Activated CD8-positive, alpha-beta memory T cell treated with anti-CD3 and anti-CD28 coated beads, Interleukin-2, amount 10 ng/mL, durations not matched to agents 7 days and 5 days (primary cell): ENCODE measurements at places on chromosomes 6 and 20. TPM values are rescaled to one million over a fixed set of nuclear protein-coding genes. Genes with fewer than 3 reads are reported as not detected.

- H3K36me3 ChIP-seq: no peaks in the 10 kb centered on the region
- H3K27ac ChIP-seq: no peak overlapping the region
- H3K4me3 ChIP-seq: no peak overlapping the region
Observed at GRCh38 chr6:118171852-118172251, 264.8 kb downstream of the SLC35F1 start.

GRCh38 chr6:88454658-88455057, 288.5 kb upstream of the CNR1 start:
- peaks cover 12% of the 10 kb centered on the region for H3K27me3 ChIP-seq
- H3K36me3 ChIP-seq: no peaks in the 10 kb centered on the region
- DNase-seq: no peak

- no peaks in the 10 kb centered on the region for H3K27me3 ChIP-seq
- H3K27ac ChIP-seq: no peak overlapping the region
- H3K4me1 ChIP-seq: no peaks in the 10 kb centered on the region
- H3K4me3 ChIP-seq: no peak overlapping the region
Observed at GRCh38 chr20:8860011-8860495, 208.8 kb upstream of the PLCB4 start.

DNA sequence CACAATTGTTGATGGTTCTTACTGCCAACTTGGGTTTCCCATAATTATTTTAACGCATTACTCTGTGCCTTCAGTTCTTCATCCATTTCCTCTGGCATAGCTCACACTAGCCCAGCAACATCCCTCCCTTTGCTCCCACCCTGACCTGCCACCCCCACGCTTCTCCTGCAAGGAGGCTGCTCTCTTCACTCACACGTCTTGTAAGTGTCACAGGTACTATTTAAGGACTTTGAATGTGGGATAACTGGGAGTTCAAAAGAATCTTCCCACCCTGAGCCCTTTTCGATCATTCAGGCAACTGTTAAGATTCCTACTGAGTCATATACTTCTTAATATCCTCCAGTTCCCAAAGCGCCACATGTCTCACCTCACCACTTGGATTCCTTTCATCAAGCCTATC, 95.4 kb downstream of the PXDC1 start:
- no peaks in the 10 kb centered on the region for H3K36me3 ChIP-seq
- H3K4me1 ChIP-seq: no peaks in the 10 kb centered on the region
- H3K27me3 ChIP-seq: peaks cover 5% of the 10 kb centered on the region
- no peak for DNase-seq
- H3K4me3 ChIP-seq: no peak overlapping the region
- H3K27ac ChIP-seq: no peak overlapping the region

- H3K4me3 ChIP-seq: no peak overlapping the region
- peaks cover 3% of the 10 kb centered on the region for H3K27me3 ChIP-seq
- no peaks in the 10 kb centered on the region for H3K4me1 ChIP-seq
- H3K27ac ChIP-seq: no peak overlapping the region
- H3K36me3 ChIP-seq: no peaks in the 10 kb centered on the region
Observed at GRCh38 chr20:48064929-48065328, 279.6 kb upstream of the SULF2 start.

DNA sequence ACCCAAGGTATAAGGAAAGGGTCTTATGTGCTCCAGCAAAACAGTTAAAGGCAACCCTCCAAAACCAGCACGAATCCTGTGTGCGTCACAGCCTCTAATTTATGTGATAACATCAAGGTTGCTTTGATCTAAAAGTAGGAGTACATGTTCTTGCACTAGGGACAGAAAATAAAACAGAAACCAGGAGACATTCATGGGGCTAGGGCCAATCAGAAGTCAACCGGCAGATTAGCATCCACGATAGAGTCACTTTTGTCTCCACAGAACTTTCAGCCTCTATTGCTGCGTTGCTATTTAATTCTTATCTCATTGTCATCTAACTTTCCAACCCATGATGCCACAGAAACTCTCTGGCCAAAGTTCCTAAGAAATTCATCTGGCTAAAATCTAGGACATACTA, 178.8 kb upstream of the PTCHD4 start:
- H3K27ac ChIP-seq: no peak overlapping the region
- no peak for DNase-seq
- H3K4me1 ChIP-seq: no peaks in the 10 kb centered on the region
- no peaks in the 10 kb centered on the region for H3K36me3 ChIP-seq
- no peaks in the 10 kb centered on the region for H3K27me3 ChIP-seq

DNA sequence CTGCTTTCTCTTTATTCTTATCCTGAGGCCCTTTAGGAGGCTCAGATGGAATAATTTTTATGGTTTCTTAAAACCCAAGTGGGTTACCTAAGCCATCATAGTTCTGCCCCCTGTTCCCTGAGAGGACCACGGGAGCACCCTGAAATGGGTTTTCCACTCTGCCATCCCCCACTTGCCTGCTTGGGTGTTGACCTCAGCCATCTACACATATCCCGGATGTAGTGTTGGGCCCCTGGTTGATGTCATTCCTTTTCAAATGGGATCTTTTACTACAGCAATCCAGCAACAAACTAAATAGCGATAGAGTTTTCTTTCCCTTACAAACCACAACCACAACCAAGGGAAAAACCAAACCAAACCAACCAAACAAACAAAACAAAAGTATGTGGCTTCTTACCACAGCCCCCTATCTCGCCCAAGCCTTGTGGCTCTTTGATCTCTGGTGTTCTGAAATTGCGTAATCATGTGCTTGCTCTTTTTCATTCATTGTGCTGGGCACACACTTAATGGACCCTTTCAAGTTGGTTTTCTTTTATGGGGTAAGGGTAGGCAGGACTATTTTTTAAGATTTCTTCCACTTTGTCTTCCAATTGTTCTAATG, 154.9 kb downstream of the ESR1 start:
- H3K27ac ChIP-seq: no peak overlapping the region
- H3K4me3 ChIP-seq: no peak overlapping the region
- peaks cover 60% of the 10 kb centered on the region for H3K27me3 ChIP-seq
- DNase-seq: no peak
- H3K4me1 ChIP-seq: peaks cover 10% of the 10 kb centered on the region
- H3K36me3 ChIP-seq: no peaks in the 10 kb centered on the region

DNA sequence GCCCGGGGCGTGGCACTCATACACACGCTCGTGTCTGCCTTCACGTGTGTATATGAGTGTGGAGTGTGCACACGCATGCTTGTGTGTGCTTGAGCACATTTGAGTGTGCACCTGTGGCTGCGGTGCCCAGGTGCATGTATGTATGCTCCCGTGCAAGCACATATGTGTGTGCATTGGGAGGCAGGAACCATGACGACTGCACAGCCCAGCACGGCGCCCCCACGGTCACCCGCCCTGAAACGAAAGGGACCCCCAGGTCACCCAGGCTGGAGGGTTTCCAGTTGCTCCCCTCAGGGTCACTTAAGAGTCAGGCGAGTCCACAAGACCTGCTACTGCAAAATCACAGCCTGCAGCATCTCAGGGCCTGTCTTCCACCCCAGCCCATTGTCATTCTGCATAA, 94.7 kb downstream of the YTHDF1 start:
- H3K4me3 ChIP-seq: no peak overlapping the region
- no peaks in the 10 kb centered on the region for H3K4me1 ChIP-seq
- peaks cover 4% of the 10 kb centered on the region for H3K27me3 ChIP-seq

DNA sequence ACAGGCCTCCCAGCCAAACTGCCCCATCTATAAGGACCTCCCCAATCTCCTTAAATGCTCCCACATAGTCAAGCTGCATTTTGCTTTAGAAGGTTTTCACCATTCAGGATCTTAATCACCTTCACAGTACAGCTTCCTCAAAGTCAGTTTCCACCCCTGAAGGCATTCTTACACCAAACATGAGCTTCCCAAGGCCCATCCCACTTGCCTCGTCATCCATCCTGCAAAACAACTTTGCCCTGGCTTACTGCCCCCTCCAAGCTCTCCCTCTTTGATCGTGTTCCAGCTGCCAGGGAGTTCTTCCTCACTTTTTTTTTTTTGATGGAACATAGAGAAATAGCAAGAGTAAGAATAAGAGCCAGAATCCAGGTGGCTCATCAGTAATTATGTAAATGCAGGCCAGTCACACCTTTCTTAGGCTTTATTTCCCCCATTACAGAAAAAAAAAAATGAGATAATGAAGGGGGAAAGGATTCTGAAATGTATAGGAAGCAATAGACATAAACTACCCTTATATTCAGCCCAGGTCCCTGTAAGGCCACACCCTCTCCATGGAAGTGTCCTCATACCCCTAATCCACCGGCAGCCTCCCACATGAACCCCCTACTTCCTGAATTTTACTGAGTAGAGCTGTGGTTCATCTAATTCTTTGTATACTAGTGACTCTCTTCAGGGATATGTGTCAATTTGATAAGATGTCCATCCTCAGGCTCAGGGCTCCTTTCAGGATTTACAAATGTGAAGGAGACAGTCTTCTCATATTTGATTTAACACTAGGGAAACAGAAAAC, 12.7 kb downstream of the TRIM27 start:
- H3K4me3 ChIP-seq: no peak overlapping the region
- H3K4me1 ChIP-seq: peaks cover 3% of the 10 kb centered on the region
- H3K27me3 ChIP-seq: no peaks in the 10 kb centered on the region

DNA sequence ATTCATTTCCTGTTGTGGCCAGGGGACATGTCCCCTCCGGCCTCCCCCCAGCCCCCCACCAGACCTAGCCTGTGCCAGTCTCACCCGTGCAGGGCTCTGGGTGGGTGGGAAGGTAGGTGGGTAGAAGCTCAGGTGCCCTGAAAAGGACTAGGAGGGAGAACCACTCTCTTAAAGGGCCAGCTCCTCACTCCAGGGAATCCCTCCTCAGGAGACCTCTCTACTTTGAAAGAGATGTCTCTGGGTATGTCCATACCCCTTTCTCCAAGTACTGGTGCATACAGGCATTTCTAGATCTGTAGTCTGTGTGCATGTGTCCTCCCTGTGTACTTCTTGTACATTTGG, 60.8 kb upstream of the EPB41L1 start:
- H3K4me1 ChIP-seq: peaks cover 21% of the 10 kb centered on the region
- H3K27me3 ChIP-seq: peaks cover 46% of the 10 kb centered on the region
- no peak for DNase-seq
- no peaks in the 10 kb centered on the region for H3K36me3 ChIP-seq
- H3K4me3 ChIP-seq: peak overlapping the region; percentile 9

GRCh38 chr6:126888727-126889725, 229.4 kb upstream of the RSPO3 start:
- H3K27me3 ChIP-seq: no peaks in the 10 kb centered on the region
- H3K4me3 ChIP-seq: no peak overlapping the region
- no peak for DNase-seq
- H3K27ac ChIP-seq: no peak overlapping the region
- H3K4me1 ChIP-seq: no peaks in the 10 kb centered on the region

- no peak for DNase-seq
- H3K36me3 ChIP-seq: no peaks in the 10 kb centered on the region
- peaks cover 9% of the 10 kb centered on the region for H3K4me1 ChIP-seq
- peak within 1 kb of the TSS; percentile 57 for H3K4me3 ChIP-seq
- no peak within 1 kb of the TSS for H3K27ac ChIP-seq
Observed at GRCh38 chr20:63830841-63831588, at the start of gene ZBTB46. Gene ZBTB46, minus strand, starts transcription at chr20:63831264. Its CDS starts 40,507 bp downstream, at chr20:63790757.

- H3K4me3 ChIP-seq: no peak overlapping the region
- no peak for DNase-seq
- H3K36me3 ChIP-seq: no peaks in the 10 kb centered on the region
- H3K4me1 ChIP-seq: peaks cover 11% of the 10 kb centered on the region
Observed at GRCh38 chr6:104601721-104602120, 258.0 kb downstream of the HACE1 start.

DNA sequence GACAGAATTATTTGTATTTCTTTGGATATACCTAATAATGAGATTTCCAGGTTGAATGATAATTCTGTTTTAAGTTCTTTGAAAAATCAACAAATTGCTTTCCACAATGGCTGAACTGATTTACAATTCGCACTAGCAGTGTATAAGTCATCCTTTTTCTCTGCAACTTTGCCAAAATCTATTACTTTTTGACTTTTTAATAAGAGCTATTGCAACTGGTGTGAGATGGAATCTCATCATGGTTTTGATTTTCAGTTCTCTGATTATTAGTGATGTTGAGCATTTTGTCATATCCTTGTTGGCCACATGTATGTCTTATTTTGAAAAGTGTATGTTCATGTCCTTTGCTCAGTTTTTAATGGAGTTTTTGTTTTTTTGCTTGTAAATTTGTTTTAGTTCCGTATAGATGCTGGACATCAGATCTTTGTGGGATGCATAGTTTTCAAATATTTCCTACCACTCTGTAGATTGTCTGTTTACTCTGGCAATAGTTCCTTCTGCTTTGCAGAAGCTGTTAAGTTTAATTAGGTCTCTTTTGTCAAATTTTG, 409.8 kb upstream of the CITED2 start:
- no peaks in the 10 kb centered on the region for H3K4me1 ChIP-seq
- H3K4me3 ChIP-seq: no peak overlapping the region

GPR63 gene
- total RNA-seq: 3.3 TPM

BEND6 gene
- not detected for total RNA-seq

MTO1 gene
- total RNA-seq: 65.8 TPM

ZNF337 gene
- 15.2 TPM for total RNA-seq

HLA-G gene
- 0.85 TPM for total RNA-seq

GNRH2 gene
- total RNA-seq: 0.63 TPM
